ENCODE measurements at places on chromosomes 1 and 21. TPM values are rescaled to one million over a fixed set of nuclear protein-coding genes. Genes with fewer than 3 reads are reported as not detected.

DNA sequence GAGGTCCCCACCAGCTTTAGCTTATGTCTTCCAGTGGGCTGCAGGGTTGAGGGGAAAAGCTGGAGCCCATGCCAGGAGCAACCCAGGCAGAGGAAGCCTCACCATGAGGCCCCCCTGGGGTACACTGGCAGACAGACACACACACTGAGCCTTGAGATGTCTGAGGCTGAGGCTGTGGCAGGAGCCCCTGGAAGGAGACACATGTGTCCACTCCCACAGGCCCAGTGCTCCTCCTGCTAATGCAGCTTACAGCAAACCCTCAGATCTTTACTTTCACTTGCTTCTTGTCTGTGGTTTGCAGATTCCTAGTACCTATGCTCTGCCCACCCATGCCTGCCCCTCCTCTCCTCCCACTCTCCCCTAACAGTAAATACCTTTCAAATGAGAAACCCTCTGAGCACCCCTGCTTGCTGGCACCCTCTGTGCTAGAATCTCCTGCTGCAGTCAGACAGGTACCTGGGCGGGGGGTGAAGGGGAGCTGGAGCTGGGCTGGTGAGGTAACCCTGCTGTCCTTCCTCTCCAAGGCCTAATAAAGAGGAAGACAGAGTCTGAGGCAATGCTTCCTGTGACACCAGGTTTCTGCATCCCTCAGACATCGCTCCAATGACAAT lies 63.4 kb upstream of the NEK2 start:
- DNase-seq = no peak

DNA sequence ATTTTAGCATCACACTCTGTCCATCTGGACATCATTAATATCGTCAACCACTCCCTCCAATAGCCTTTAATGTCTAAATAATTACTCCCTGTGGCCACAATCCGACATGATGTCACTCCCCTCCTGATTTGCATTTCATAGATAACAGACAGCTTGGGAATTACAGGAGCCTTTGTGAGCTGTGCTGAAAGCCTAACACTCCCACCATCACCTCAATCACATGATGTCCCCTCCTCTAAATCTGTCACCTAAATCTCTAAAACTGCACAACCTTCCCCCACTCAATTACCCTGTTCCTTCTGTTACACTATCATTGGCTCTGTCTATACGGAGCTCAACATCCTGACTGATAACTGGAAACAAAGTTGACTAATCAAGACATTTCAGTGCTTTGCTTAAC lies 14.3 kb downstream of the NHLH2 start:
- DNase-seq = no peak

DNA sequence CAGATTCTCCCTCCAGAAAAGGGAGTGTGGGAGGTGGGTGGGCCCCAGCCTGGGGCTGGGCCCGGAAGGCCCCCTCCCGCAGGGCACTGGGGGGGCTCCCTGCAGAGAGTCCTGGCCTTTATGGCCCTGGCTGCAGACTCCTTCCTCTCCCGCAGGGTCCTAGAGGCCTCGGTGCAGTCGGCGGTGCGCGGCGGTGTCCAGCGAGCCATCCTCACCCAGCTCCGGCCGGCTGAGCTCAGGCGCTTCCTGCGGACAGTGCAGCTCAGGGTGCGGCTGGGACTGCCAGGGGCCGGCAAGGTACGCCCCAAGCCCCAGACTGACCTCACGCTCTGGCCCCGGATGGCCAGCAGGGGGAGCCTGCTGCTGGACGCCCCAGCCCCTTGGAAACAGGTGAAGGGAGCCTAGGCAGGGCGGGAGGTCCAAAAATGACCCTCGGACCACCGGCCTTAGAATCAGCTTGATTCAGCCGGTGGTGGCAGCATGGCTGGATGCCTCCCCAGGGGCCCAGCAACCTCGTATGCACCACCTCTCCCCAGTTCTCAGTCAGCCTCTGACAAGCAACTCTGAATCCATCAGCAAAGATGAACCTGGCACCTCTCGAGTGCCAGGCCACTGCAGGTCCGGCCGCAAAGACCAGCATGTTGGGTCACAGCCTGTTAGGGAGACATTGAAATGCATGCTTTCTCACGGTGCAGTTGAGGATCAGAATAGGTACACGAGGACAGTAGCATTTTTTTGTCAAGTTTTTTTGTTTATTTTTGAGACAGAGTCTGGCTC lies 20.6 kb downstream of the MTHFR start:
- DNase-seq = peak; percentile 62

- DNase-seq = peak; percentile 40
These were observed 37.9 kb upstream of the MPZL1 start for GRCh38 chr1:167683641-167684502.

- no peak for DNase-seq
These were observed 130.7 kb upstream of the DMRTA2 start for GRCh38 chr1:50553921-50554320.

DNA sequence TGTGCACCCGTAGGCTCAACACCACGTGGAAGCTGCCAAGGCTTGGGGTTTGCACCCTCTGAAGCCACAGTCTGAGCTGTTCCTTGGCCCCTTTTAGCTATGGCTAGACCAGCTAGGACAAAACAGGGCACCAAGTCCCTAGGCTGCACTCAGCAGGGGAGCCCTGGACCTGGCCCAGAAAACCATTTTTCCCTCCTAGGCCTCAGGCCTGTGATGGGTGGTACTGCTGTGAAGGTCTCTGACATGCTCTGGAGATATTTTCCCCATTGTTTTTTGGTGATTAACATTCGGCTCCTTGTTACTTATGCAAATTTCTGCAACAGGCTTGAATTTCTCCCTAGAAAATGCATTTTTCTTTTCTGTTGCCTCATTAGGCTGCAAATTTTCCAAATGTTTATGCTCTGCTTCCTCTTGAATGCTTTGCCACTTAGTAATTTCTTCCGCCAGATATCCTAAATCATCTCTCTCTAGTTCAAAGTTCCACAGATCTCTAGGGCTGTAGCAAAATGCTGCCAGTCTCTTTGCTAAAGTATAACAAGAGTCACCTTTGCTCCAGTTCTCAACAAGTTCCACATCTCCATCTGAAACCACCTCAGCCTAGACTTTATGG lies 69.0 kb upstream of the KRTAP19-8 start:
- DNase-seq = peak; percentile 6

DNA sequence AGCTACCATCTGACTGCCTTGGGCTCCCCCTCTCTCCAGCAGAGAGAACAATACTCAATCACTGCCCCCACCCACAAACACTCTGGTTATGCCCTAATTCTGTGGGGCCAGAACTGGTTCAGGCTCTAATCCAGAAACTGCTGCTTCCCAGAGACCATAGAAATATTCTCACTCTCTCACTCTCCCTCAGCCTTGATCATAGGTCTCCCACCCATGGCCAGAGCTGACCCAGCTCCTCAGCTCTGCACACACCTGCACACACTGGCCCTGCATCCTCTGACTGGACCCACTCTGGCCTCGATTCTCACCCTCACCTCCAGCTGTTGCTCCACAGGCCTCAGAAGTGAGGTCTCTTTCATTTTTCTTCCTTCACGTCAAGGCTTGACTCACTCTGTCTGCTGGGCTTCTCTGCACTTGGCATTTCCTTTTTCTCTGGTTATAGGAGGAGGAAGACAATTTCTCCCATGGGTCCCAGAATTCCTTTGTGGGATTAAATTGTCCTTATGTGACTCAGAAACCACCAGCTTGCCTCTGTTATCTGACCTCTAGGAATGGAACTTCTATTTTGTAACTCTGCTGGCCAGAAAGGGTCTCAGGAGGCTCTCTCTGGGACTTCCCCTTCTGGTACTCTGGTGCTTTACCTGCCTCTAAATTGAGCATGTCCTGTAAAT lies 15.6 kb upstream of the ZMYM6 start:
- DNase-seq = peak; percentile 94

- no peak for DNase-seq
These were observed 261.4 kb upstream of the NRIP1 start for GRCh38 chr21:15326032-15326867.

- peak; percentile 38 for DNase-seq
These were observed 1.4 kb upstream of the DNAJC11 start for GRCh38 chr1:6703016-6703415.

DNA sequence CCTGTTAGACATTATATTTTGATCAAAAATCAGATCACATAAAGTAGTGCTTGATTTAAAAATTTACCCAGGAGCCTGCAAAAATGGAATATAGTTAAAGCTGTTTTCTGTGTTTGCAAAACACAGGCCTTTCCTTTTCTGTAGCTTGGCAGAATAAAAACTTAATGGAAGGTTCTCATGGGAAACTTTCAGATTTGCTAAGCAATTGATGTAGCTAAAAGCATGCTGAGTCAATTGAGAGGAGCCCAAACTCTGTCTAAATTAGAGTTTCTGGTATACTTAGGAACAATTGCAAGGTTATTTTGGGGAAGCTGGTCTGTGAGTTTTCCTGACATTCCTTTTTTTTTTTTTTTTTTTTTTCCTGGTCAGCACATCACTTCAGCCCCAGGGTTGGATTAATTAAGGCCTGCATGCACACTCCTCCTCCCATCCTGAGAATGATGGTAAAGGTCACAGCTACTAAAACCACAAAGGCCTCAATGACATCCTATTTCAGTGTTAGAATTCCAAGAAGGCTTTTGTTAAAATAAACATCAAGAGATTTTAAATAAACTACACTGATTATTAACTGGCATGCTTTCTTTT lies 608.7 kb downstream of the PLPP3 start:
- peak; percentile 40 for DNase-seq

- DNase-seq = no peak
These were observed 114.2 kb upstream of the ATP1A1 start for GRCh38 chr1:116258668-116259419.

DNA sequence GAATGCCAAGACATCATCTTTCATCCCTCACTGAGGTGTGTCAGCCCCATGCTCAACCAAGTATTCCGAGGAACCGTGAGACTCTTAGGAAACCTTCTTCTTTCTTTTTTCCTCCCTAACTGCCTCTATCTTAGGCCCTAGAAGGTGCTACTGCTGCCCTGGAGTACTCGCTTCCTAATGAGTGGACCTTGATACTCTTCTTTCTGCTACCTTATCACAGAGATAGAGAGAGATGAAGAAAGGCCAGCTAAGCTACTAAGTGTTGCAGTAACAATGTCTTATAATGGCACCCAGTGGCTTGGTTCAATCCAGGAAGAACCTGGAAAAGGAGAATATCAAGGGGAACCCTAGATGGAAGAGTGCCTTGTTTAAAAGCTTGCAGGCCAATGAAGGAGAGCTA lies 86.6 kb downstream of the KIRREL1 start:
- no peak for DNase-seq

GRCh38 chr1:95168761-95169351 lies 51.7 kb downstream of the TLCD4 start:
- no peak for DNase-seq

The RAB7B gene
- 2.8 TPM for total RNA-seq

The RUNX3 gene
- 2.7 TPM for total RNA-seq

The G0S2 gene
- 0.89 TPM for total RNA-seq

Measured in GM23248 (cell line).